ENCODE measurements at places on chromosomes 1 and 21.

- DNase-seq, result no peak
Measured at GRCh38 chr1:183443011-183443410, 24.8 kb upstream of the NMNAT2 start.

DNA sequence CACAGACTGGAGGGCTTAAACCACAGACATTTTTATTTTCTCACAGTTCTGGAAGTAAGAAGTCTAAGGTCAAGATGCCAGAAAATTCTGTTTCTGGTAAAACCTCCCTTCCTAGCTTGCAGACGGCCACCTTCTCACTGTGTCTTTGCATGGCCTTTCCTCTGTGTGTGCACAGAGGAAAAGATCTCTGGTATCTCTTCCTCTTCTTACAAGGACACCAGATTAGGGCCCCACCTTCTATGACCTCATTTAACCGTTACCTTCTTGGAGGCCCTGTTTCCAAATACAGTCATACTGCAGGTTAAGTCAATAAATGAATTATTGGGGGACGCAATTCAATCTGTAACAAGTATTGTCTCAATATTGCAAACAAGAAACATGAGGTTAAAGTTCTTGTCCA is 63.0 kb upstream of the PRDX6 start:
- DNase-seq, result no peak

DNA sequence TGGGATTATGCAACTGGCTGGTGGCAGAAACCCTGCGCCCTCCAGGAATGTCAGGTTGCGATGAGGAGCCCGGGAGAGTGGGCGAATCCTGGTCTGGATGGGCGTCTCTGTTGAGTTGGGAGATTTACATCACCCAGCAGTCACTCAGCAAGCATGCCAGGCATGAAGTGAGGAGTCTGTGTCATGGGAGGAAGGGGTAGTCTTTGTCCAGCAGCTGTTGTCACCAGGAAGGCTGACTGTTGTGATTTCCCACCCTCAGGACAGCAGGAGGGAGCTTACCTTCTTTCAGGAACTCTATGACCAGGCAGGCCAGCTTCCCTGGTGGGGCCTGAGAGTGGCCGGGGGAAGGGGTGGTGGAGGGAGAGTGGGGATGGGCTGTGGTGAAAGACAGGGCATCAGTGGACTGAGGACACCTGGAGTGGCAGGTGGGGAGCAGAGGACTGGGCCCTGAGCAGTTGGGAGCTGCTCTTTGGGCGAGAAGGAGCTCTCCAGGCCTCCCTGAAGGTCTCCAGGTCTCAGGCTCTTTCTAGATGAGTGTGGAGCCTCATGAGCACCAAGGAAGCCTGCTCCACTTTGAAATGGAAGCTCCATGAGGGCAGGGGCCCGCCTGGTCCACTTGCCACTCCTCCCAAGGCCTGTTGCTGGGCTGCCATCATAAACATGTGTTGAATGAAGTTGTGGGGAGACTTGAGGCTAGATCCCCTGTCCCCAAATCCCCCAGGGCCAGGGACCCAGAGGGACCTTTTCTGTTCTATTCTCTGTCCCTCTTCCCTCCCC is 21.3 kb upstream of the PKP1 start:
- DNase-seq, result no peak

GRCh38 chr1:16903054-16903453 is 7.3 kb downstream of the RNU1-2 start:
- no peak for DNase-seq

DNA sequence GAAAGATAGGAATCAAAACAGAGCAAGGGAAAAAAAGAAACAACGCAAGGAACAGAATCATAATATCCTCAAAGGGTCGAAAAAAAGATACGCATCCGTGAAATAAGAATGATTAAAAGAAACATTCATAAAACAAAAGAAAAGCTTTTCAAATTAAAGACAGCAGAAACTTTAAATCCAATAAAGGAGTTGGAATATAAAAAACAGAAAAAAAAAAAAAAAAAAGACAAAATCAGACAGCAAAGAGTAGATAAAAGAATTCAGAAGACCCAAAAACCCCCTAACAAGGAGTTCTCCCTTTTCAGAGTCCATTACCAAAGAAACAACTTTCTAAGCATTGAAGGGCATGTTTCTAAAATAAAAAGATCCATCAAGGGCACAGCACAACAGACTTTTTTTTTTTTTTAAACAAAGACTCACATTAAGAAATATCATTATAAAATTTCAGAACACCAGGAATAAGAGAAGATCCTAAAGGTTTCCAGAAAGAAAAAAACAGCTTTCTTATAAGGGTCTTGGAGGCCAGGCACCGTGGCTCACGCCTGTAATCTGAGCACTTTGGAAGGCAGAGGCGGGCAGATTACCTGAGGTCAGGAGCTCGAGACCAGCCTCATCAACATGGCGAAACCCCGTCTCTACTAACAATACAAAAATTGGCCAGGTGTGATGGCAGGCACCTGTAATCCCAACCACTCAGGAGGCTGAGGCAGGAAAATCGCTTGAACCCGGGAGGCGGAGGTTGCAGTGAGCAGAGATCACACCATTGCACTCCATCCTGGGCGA is 44.7 kb downstream of the ENAH start:
- DNase-seq, result no peak

GRCh38 chr1:39901714-39902459 is at the start of gene MYCL:
MYCL (minus strand) TSS chr1:39901917; CDS start chr1:39901434, 483 bp downstream.
- DNase-seq, result no peak

GRCh38 chr1:167119696-167120095 is 25.8 kb downstream of the STYXL2 start:
- DNase-seq, result no peak

DNA sequence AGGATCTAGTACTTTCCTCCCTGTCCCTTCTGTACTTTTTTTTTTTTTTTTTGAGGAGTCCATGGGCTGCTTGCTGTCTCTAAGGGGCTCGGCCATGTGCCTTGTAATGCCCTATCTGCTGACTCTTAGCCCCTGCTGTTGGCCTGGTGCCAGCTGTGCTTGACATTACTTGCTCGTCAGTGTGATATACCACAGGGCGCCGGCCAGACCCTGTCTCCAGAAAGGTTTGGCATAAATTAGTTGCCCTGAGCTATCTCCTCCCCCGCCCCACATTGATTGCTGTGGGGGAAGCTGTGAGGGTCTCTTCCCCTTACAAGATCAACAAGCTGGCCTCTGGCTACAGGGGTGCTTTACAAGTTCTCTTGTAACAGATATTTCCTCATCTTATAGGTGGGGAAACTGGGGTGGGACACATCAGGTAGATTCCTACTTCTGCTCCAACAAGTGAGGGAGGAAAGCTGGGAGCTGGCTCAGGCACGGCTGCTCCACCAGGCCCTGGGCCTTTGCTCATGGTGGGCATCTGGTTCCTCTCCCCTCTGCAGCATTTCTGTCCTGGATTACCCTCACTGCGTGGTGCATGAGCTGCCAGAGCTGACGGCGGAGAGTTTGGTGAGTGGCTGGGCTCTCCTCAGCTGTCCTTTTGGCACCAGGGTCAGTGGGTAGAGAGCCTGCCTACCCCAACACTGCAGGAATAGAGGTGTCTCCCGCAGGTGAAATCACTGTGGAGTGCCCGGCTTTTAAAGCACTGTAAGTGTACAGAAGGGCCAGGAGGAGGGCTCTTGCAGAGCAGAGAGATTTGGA is 15.6 kb downstream of the STRIP1 start:
- DNase-seq, result no peak

- DNase-seq, result no peak
Measured at GRCh38 chr1:243596431-243597062, 253.5 kb downstream of the AKT3 start.

DNA sequence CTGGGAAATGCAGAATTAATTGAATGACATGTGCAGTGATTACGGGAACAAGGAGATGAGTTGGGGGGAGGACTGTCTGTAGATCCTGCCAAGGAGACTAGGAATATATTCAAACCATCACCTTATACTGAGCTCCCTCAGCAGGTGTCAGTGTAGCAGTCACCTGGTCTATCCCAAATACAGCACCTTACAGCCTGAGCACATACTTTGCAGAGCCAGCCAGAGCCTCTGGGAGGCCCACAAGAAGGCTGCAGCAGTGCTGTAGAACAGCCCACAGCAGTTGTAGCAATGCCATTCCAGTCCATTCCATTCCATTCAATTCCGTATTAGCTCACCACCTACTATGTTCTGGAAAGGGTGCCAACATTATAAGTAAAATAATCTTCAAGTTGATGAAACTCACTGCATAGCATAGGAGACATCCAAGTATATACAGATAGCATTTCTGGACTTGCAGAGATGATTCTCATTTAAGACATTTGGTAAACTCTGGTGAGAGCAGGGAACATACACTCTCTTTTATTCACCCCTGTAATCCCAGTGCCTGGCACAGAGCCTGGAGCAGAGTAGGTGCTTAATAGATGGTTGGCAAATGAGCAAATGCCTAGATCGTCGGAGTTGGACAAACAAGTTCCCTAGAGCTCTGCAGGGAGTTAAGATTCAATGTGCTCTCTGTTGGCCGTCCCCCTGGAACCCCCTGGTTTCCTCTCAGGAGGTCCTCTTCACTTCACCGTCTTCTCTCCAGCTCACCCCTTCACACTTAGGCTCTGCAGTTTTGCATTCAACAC is 44.7 kb downstream of the KCNC4 start:
- no peak for DNase-seq

DNA sequence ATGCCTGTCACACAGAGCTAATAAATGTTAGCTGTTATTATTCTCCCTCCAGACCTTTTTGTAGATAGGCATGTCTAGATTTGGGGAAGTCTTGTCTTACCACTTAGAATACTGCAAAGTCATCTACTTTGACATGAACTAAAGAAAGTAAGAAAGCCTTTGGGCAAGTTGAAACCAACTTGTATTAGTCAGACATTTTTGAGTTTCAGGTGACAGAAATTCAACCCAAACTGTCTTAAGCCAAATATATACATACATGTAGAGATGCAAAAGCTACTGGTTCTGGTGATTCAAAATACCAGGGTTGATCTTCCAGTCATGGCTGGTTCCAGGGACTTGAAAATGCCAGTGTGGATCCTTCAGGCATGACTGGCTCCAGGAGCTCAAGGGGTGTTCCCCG is 276.8 kb upstream of the TMEM51 start:
- DNase-seq, result no peak

DNA sequence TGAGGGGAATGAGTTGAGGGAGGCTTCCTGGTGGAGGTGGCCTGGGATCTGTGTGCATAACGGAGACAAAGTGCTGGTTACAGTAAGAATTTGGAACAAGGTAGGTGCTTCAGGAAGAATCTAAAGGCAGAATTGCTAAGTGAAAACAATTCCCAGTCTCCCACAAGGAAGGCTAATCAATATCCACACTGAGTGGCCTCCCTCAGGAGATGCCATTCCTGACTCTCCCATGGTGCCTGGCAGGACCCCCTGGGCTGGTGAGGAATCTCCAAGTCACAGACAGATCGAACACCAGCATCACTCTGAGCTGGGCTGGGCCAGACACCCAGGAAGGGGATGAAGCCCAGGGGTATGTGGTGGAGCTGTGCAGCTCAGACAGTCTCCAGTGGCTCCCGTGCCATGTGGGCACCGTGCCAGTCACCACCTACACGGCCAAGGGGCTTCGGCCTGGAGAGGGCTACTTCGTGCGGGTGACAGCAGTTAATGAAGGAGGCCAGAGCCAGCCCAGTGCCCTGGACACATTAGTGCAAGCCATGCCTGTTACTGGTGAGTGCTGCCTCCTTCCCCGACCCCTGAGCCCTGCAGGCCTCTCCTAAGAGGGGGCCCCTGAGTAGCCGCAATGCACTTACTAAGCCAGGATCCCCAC is 30.7 kb downstream of the IGFN1 start:
- DNase-seq, result no peak

GRCh38 chr1:102190429-102190828 is 193.7 kb upstream of the OLFM3 start:
- no peak for DNase-seq

DNA sequence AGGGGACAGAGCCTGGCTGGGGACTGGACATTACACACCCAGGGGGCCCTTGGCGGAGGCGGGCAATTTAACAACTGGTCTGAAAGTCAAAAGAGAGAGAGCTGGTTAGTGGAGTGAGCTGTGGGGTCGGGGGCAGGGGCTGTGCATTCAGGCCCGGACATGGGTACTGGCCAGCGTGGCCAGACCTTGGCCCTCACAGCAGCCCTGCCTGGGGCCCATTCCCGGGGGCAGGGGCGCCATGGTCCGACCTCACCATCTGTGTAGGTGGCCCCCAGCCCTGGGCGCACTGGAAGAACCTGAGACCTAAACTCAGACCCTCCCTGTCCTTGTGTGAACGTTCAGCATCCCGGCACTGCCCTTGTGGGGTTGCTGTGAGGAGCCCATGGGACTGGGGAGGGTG is 5.0 kb downstream of the CLDN19 start:
- no peak for DNase-seq

DNA sequence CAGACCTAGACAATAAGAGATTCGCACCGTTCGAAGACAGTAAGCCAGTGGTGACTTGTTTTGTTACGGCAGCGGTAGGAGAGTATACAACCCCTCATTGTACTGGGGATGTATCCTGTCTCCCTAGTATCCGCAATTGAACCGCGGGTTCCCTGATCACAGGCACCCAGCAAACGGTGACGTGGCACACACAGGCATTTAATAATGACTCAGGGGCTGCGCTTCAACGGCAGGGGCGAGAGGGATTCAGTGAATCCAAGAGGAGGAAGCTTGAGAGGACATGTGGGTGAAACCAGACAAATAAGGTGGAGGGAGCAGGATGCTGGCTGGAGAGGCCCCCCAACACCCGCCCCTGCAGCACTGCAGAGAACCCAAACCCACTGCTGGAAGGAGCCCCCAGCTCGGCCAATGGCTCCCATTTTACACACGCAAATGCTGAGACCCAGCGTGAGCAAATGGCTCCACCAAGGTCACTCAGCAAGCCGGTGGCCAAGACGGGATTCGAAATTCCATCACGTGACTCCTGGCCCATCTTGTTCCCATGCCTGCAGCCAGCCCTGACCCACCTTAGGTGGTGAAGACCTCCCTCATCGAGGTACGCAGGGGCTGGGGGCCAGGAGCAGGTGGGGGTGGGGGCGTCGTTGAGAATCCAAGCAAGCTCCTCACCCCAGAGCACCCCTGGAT is 149.9 kb downstream of the SYF2 start:
- no peak for DNase-seq

GRCh38 chr1:31961536-31961935 is 23.4 kb upstream of the PTP4A2 start:
- DNase-seq, result no peak

- DNase-seq, result no peak
Measured at GRCh38 chr1:208717525-208717924, 473.3 kb upstream of the PLXNA2 start.

Measured in NCI-H1417 treated with DMSO at 0.1 percent for 48 hours (cell line).